ENCODE measurements at places on chromosomes 12 and 14. TPM values are rescaled to one million over a fixed set of nuclear protein-coding genes. Genes with fewer than 3 reads are reported as not detected.

Gene HECTD1
- total RNA-seq: 84.9 TPM

Gene GPR137C
- 0.19 TPM for total RNA-seq

Gene TBX3
- total RNA-seq: not detected

Gene RAPGEF3
- total RNA-seq: 2.5 TPM

GRCh38 chr14:79352076-79352630 is 859.2 kb downstream of the DIO2 start:
- no peak for DNase-seq

Gene SERPINA9
- not detected for total RNA-seq

Gene KRT6C
- total RNA-seq: not detected

GRCh38 chr14:76201162-76201561 is 49.4 kb downstream of the GPATCH2L start:
- DNase-seq: no peak

GRCh38 chr14:89288114-89288513 is 128.9 kb downstream of the FOXN3 start:
- no peak for DNase-seq

DNA sequence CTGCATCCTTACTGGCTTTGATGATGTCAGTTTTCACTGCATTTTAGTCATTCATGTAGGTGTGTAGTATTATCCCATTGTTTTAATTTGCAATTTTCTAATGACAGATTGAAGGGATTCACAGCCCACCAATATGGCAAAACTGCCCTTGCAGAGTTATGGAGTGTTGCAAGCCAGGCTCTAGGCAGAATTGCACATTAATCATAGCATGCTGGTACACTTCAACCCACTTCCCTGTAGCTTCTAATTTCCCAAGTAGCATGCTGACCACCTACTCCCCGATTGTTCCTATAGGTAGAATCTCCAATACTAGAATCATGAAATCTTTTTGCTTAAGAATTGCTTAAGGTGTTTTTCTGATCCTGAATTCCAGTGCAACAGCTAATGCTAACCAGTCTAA is 5.2 kb upstream of the RNASE6 start:
- no peak for DNase-seq

- no peak for DNase-seq
These were observed 7.3 kb upstream of the EDDM3B start for GRCh38 chr14:20760950-20761349.

GRCh38 chr12:76532520-76532919 is 27.1 kb downstream of the OSBPL8 start:
- DNase-seq: no peak

Gene RNASE11
- not detected for total RNA-seq

Gene BCL11B
- 49.1 TPM for total RNA-seq

Gene IKZF4
- total RNA-seq: 14.4 TPM

Gene COQ10A
- total RNA-seq: 7.0 TPM

Gene CD27
- total RNA-seq: 39.3 TPM

GRCh38 chr14:87008965-87009364 is 984.0 kb downstream of the GALC start:
- DNase-seq: no peak

DNA sequence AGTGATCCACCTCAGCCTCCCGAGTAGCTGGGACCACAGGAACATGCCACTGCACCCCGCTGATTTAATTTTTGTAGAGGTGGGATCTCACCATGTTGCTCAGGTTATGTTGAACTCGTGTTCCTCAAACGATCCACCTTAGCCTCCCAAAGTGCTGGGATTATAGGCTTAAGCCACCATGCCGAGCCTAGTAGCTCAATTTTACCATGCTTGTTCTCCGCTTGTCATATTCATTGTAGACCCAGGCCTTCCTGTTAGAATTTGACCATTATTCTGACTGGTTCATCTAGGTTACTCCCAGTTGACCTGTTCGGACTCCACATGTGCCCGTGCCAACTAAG is 24.7 kb downstream of the TMBIM6 start:
- DNase-seq: no peak

Gene RTN1
- total RNA-seq: not detected

DNA sequence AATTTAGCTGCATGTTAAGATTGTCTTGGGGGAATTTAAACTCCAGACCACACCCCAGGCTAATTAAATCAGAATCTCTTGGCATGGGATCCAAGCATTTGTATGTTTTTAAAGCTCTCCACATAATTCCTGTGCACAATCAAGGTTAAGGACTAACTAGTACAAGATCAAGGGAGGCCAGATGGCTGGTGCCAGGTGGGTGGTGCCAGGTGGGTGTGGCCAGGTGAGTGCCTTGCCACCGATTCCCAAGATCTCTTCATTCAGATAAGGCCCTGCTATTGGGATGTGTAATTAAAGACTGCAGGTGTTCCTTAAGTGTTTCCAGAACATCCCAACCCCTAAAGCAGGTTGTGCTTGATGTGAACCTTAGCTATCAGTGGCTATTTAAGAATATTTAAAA is 75.1 kb downstream of the NRXN3 start:
- no peak for DNase-seq

Gene CCNK
- 86.6 TPM for total RNA-seq

DNA sequence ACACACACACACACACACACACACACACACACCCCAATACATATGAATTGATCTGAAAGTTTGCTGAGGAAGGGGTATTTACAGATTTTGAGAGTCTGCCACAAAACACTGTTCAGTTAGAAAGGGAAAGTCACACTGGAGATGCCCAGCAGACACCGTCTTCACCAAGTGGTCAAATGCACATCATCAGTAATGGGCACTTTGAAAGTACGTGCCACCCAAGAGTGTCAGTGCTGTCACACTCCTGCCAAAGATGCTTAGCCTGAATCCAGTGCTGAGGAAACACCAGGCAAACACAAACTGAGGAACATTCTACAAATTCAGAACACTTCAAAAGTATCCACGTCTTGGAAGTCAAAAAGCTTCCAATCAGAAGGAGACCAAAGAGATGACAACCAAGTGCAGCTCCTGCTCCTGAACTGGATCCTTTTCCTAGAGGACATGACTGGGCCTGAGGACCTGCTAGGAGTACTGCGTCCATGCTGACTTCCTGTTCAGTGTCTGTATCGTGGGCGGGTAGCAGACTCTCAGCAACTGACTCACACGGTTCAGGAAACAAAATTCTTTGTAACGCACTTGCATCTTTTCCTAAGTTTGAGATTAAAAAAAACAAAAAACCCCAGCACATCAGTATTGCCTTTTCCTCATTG is 18.6 kb downstream of the PSMC1 start:
- peak; percentile 65 for DNase-seq

Gene KRT77
- total RNA-seq: not detected

DNA sequence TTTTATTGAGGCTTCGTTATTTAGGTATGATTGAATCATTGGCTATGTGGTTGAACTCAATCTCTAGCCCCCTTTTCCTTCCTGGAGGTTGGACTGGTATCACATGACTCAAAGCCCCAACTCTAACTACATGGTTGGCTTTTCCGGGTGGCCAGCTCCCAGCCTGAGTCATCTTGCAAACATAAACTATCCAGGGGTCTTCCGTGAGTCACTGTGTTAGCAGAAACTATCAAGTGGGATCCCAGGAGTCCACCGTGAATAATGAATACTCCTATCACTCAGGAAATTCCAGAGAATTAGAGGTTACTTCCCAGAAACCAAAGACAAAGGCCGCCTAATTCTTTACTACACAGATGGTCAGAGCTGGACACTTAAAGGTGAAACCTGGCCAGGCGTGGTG is 19.7 kb upstream of the PLEKHD1 start:
- no peak for DNase-seq

DNA sequence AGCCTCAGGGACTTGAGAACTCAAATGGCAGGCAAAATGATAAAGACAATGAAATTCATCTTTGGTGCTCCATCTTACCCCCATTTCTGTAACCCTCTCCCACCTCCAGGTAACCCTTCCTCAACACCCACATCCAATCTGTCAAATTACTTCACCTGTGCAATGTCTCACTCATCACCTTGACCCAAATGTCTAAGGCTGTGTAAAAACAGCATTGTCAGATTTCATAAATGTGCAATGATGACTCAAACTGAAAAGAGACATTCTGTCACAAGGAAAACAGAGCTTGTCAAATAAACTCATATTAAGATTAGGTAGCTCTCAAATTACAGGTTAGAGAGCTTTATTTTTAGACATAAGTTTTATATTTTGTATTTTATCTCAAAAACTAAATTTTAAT is 19.9 kb upstream of the COCH start:
- no peak for DNase-seq

GRCh38 chr14:81062816-81063215 is 107.4 kb downstream of the TSHR start:
- DNase-seq: peak; percentile 19

GRCh38 chr12:58408516-58408915 is 467.1 kb downstream of the ATP23 start:
- no peak for DNase-seq

Measured in activated CD4-positive, alpha-beta memory T cell treated with anti-CD3 and anti-CD28 coated beads for 36 hours (primary cell).